ENCODE measurements at places on chromosomes 3 and 15.

DNA sequence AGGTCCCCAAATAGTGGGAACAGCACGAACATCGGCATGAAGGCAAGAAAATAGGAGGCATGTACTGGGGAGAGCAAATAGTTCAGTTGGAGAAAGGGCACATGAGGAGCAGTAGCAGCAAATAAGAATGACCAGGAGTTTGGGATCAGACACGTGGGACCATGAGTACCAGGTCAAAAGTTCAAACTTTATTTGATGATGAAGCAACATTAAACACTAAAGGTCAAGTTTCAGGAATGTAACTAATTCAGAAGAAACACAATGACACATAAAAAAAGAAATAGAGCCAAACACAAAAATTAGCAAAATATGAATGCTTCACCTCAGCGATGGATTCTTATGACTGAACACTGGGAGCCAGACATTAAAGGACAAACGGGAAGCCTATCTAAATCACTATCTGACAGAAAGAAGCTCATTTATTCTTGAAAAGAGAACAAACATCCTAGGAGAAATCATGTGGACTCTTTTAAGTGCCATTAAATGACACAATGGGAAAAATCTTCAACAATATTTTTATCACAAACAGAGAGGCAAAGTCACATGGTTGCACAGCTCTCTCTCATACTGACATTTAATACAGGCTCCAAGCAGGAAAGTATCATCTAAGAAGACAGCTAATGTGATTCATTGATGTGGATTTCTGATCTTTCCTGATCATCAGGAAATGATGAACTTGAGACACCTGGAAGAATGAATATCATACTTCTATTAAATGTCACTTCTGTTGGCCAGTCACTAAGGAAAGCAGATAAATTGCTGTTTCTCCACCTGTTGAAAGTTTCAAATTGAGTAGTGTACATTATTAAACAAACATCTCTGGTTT is 216.9 kb upstream of the THBS1 start:
- DNase-seq: no peak

DNA sequence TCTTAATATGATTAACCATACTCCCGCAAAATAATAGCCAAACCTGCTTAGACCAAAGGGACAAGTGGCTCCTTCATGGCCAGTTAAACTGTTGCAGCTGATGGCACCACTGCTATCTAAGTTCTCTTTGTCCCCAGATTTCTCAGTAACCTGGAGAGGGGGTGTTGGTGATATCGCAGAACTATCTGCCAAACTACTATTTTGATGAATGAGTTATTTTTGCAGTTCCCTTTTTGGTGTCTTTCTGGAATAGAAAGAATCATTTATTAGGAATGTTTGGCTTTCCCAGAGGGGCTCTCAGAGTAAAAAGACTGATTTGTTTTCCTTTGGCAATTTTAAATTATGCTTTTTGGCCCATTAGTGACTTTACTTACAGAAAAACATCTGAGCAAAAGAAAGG is 33.0 kb downstream of the CLEC3B start:
- no peak for DNase-seq

DNA sequence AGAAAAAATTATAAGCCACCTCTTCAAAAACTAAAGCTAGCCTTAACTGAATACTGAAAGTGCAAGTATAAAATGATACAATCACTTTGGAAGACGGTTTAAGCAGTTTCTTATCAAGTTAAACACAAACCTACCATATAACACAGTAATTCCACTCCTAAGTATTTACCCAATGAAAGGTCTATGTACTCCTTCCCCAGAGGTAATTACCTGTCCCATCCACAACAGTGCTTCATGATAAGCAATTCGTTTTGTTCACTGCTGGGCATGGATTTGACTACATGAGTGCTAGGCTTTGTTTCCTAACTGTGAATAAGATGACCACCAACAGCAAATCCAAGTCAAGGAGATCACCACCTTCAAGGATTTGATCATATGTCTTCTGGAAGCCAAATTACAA is 4.3 kb downstream of the COX5A start:
- DNase-seq: no peak

- DNase-seq: no peak
Observed at GRCh38 chr3:165748094-165748493, 89.1 kb downstream of the BCHE start.

DNA sequence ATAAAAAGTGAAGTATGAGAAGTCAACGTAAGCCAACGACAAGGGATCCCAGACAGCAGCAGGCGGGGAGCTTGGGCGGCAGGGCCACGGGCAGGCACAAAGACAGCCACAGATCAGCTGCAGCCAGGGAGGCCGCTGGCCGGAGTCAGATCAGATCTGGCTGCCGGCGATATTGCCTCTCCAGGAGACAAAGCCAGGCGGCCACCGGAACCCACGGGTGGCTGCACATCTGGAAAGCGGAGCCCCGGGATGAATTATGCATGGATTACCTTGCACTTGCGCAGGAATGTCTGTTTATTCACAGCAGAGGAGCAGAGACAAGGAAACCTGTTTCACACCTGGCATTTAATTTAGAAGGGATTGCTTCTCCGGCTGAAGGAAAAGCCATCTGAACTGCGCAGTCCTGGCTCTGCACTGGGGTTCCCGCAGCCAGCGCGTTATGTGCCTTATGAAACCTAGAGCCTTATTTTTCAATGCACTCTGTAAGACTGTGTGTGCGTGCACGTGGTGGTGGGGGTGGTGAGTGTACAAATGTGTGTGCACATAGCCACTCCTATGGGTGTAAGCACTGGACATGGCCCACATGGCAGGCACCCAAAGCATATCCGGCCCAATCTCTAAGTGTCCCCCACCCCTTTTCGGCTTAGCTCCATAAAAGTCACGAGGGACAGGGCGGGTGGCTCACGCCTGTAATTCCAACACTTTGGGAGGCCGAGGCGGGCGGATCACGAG is 427.8 kb upstream of the MCTP2 start:
- DNase-seq: no peak

DNA sequence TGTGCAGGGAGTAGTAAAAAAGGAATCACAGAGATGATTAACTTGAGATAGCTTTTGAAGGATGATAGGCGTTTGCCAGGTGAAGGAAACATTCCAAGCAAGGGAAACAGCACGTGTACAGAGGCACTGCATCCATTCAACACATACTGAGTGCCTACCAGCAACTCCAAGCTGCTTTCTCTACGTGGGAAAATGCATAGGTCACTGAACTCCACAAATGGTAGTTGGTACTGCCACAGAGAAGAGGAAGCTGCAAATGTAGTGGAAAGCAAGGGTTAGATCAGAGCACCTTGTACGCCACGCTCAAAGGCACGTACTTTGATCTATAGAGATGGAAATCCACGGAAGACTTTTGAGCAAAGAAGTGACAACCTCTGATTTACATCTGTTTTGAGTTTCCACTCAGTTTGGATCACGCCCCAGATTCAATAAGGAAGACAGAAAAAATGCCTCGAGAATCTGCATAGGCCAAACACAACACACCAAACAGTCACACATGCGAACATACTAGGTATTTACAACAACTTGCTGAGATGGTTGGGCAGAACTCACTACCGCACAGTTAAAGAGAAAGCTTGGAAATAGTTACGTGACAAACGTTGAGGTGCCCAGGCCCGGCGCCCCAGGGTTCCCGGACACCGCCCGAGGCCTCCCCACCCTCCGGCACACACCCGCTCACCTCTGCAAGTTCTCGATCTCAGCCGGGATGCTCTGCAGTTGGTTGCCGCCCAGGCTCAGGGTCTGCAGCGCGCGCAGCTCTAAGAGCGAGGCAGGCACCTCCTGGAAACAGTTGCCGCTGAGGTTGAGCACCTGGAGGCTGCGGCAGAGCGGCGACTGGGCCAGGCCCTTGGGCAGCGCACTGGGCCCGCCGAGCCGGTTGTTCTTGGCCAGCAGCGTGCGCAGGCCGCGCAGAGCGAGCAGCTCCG is 826 bp downstream of the LRRC58 start:
- no peak for DNase-seq

- no peak for DNase-seq
Observed at GRCh38 chr3:15391007-15391406, 36.3 kb downstream of the METTL6 start.

- no peak for DNase-seq
Observed at GRCh38 chr3:180401226-180401625, 200.7 kb upstream of the TTC14 start.

DNA sequence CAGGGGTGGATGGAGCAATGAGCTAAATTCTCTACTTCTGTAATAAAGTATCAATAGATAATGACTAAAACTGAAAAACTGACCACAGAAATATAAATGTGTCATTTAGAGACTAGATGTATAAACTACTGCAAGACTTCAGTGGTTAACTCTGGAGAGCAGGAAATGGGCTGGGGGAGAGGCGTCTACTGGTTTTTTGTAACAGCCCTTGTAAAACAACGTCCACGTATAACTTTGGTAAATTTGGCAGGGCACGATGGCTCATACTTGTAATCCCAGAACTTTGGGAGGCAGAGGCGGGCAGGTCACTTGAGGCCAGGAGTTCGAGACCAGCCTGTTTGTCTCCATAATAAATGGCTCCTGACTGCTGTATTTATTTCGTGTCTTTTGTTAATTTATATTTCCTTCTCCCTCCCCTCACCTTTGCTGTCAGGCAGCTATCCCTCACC is 12.5 kb downstream of the RAB27A start:
- no peak for DNase-seq

DNA sequence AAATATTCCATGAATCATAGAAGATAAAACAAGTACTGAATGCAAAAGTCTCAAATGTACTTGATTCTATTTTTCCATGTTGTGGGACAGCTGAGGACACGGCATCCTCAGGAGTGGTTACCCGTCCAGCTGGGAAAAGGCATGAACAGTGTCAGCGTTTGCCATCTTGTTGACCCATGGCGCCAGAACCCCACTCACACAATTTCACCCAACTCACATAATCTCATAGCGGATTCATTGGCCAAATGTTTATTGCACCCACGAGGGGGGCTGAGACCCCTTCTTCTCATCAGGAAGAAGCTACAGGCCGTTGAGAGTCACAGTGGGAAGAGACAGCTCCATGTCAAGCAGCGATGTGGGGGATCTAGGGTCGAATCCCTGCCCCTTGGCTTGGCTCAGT is 72.9 kb downstream of the OCA2 start:
- DNase-seq: no peak

DNA sequence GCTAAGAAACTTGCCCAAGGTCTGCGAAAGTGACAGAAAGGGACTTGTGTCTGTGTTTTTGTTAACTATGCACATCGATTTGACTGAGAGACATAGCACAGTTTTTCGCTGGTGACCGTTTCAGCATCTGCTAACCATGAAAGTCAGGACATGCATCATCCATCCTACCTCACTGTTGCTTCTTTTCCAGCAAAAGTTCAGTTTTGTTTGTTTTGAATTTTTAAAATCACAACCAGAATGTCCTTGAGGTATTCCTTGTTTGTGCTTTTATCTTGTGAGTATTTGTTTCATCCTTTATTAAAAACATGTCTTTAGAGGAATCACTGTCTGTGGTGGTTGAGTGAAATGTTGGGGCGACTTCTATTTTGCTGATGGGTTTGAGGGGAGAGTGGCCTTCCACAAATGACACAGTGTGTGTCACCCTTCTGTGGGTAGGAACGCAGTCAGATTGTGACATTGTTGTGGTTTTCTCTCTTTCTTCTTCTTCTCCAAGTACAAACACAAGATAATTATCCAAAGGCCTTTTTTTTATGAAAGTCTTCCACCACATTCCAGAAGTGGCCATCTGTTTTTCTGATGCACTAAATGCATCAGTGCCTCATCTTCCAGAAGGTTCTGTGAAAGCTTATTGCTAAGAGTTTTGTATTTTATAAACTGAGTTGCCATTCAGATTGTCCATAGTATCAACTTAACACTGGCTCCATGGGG is 214.4 kb upstream of the NR2E3 start:
- DNase-seq: no peak

- no peak for DNase-seq
Observed at GRCh38 chr15:101003081-101003480, 83.9 kb downstream of the LRRK1 start.

GRCh38 chr3:134326760-134327593 is 47.3 kb downstream of the AMOTL2 start:
- DNase-seq: peak; percentile 93

- DNase-seq: no peak
Observed at GRCh38 chr3:150351398-150351797, 56.7 kb upstream of the TSC22D2 start.

GRCh38 chr3:14440531-14441239 is 38.3 kb downstream of the SLC6A6 start:
- no peak for DNase-seq

DNA sequence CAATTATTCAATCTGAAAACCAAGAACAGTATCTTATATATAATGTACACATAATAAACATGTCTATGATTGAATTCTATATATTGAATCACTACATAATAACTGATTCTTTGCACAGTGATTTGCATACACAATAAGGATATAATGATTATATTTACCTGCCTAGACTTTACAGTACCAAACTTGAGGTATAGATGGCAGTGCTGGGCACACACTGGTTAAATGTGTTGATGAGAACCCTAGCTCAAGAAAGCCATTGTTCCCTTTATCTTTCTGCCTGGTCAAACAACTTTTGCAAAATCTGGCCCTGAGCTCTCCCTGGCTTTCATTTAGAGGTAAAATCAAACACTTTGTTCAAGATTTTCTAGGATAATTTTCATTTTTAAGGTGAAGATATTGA is 697.7 kb downstream of the TUSC7 start:
- no peak for DNase-seq

DNA sequence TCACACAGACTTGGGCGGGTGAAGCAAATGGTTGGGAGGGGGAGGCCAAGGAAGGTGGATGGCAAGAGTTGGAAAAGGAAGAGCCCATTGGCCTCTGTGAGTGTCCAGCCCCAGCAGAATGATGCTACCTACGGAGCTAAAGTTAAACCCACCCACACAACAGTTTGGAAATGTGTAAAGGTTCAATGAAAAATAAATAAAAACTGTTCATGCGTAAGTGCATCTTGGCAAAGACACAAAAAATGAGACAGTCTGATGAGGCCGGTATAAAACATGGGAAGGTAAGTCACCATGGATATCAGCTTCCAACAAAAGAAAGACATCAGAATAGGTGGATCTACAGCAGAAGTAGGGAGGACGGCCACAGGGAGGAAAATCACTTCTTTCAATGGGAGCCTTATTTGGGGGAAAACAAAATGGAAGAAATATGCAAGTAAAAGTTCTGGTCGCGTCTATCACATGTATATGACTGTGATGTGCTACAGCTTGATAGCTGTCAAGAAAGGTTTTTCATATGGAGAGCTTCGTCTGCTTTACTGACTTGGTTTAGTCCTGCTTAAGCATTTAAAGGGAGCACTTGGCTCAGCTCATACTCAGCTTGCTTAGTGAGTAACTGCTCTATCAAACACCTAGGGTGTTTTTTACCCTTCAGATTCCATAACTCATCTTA is 82.8 kb downstream of the TIGIT start:
- no peak for DNase-seq

- DNase-seq: no peak
Observed at GRCh38 chr3:9617736-9618135, 31.6 kb upstream of the MTMR14 start.

Data from non-pigmented ciliary epithelial cell (primary cell).